ENCODE measurements at places on chromosomes 6 and 20.

DNA sequence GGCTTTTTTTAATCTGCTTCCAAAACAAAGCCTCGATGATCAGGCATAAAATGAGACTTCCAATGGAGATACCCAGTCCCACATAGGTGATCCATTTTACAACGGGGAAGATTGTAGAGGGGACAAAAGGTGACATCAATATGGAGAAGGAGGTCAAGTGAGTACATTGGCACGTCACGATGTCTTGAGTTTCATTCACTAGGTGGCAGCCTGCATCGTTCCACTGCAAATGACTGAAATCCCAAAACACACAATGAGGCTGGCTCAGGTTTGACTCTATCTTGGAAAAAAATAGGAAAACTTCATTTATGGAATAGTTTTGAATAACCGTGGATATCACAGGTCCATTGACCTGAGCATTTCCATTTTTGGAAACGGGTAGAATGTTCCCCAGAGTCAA, 32.5 kb downstream of the ADGRF1 start:
- DNase-seq = no peak

- no peak for DNase-seq
Observed at GRCh38 chr20:25207960-25208534, 12.5 kb downstream of the ENTPD6 start.

GRCh38 chr6:37306624-37307222, 47.1 kb upstream of the RNF8 start:
- DNase-seq = peak; percentile 41

- DNase-seq = no peak
Observed at GRCh38 chr20:54190217-54190616, 16.4 kb upstream of the CYP24A1 start.

- peak; percentile 70 for DNase-seq
Observed at GRCh38 chr6:137856138-137856898, 10.7 kb upstream of the TNFAIP3 start.

GRCh38 chr6:133951227-133951626, 1.8 kb upstream of the TBPL1 start:
- no peak for DNase-seq

- DNase-seq = no peak
Observed at GRCh38 chr20:63627751-63628245, 897 bp upstream of the GMEB2 start.

DNA sequence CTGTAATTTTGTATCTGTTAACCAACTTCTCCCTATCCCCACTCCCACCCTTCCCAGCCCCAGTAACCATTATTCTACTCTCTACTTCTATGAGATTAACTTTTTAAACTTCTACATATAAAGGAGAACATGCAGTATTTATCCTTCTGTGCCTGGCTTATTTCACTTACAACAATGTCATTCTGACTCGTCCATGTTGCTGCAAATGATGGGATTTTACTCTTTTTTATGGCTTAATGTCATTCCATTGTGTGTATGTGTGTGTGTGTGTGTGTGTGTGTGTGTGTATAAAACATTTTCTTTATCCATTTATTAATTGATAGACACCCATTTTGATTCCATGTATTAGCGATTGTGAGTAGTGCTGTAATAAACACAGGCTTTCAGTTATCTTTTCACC, 76.1 kb downstream of the COL19A1 start:
- no peak for DNase-seq

GRCh38 chr6:13709689-13710551, 1.7 kb downstream of the RANBP9 start:
- DNase-seq = peak; percentile 8

GRCh38 chr6:130717657-130718056, 109.5 kb upstream of the SMLR1 start:
- DNase-seq = no peak

DNA sequence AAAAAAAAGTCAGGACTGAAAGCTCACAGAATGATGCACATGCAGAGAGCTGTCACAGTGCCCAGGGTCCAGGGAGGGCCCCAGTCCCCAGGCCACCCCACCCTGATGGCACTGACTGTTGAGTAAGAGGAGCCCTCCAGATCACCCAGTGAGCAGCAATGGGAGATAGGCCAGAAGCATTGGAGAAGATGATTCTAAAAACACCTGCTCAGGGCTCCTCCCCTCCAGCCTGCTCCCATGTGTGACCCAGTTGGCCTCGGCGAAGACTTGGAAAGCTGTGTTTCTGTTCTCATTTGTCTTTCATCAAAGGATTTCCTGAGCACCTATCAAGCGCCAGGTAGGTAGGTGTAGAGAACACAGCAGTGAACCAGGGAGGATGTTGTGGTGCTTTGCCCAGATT, 43.9 kb upstream of the DSN1 start:
- no peak for DNase-seq

- DNase-seq = no peak
Observed at GRCh38 chr6:397604-398003, 6.1 kb downstream of the IRF4 start.

GRCh38 chr6:133207754-133208153, 33.4 kb upstream of the EYA4 start:
- no peak for DNase-seq

DNA sequence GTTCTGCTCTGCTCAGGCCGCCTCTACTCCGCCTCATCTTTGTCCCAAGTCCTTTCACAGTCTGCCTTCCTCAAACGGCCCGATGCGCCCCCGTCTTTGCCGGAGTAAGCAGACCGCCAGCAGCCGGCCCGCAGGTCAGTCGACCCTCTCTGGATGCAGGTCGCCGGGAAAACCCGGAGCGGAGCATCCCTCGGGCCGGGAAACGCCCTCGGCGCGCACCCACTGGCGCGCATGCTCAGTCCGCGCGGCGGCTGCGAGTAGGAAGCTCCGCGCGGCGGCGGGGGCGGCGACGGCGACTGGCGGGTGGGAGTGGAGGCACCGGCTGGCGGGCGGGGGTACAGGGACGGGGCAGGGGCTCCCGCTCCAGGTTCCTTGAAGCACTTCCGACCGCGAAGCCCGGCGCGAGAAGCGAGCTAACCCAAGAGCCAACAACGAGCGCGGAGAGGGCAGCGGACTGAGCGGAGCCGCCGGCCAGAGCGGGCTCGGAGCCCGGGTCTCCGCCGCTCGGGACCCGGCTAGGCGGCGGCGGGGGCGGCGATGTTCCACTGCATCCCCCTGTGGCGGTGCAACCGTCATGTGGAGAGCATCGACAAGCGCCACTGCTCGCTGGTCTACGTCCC, at the start of gene LRRC1:
Gene LRRC1 (plus strand): TSS at position 286 of the 620 bp plus-strand sequence. CDS start 252 bp downstream, at position 538.
- peak; percentile 81 for DNase-seq

GRCh38 chr6:169162752-169163407, 90.8 kb downstream of the THBS2 start:
- no peak for DNase-seq

GRCh38 chr6:97668716-97669115, 385.7 kb upstream of the MMS22L start:
- DNase-seq = no peak

DNA sequence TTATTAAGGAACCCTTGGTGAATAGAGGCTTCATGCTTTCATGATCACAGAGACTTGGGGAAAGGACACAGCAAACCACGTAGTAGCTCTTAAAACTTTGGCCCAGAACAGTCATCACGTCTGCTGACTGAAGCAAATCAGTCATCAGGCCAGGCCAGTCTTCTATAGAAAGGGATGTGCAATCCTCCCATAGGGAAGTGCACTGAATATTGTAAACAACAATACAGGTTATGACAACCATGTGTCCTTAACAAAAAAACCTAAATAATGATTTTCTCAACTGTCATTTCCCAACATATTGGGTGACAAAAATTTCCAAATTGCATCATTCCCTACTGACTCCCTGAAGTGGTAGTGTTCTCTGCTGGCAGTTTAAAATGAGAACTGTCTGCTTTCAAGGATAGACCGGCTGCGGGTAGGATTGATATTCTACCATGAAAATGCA, 388.2 kb upstream of the CITED2 start:
- no peak for DNase-seq

GRCh38 chr6:146916435-146917025, 287.7 kb upstream of the STXBP5 start:
- no peak for DNase-seq

DNA sequence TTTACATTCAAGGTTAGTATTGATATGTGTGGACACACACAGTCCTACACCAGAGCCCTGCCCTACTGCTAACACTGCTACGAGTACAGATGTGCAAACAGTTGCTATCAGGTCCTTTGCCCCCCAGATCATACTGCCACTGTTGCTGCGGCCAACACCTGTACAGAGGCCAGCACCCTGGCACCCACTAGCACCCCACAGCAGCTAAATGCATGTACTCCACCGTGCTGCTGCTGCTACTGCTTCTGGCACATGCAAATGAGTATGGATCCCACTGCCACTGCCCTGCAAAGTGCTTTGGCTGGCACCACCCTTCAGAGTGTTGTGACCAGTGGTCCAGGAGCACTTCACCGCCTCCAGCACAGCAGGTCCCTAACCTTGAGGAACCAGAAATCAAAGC, 621.9 kb downstream of the GRIK2 start:
- no peak for DNase-seq

- no peak for DNase-seq
Observed at GRCh38 chr20:62316331-62317166, 13.8 kb downstream of the ADRM1 start.

All from DMS79 treated with DMSO at 0.1 percent for 48 hours (cell line).